ENCODE measurements at places on chromosomes 12 and 14. TPM values are rescaled to one million over a fixed set of nuclear protein-coding genes. Genes with fewer than 3 reads are reported as not detected.

DNA sequence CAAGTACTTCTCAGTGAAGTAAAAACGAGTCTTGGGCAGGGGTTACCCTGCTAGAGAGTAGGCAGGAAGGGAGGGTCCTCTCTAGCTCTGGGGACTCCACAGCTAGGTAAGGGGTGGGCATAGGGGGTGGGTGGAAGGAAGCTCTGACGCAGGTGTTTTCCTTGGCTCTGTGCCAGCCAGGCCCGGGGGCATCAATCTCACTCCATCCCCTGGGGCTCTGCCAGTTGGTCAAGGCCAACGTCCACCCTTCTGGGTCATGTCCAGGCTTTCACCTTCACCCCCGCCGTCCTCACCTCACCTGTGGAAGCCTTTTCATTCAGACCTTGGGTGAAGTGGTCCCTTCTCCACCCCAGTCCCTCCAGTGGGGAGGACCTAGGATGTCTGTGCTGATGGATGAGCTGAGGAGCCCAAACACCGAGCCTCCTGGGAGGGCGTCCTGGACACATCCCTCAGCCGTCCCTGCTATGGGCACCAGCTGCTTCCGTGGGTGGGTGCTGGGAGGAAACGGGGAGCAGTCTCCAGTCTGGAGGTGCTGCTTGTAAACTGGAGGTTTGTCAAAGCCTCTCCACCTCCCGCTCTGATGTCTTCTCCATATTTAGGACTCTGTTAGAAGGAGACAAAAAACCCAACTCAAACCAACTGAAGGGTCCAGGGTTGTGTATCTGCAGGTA lies 71.5 kb upstream of the SFSWAP start:
- H3K27ac ChIP-seq, result no peak overlapping the region
- no peaks in the 10 kb centered on the region for H3K36me3 ChIP-seq
- H3K4me1 ChIP-seq, result no peaks in the 10 kb centered on the region
- DNase-seq, result no peak
- H3K4me3 ChIP-seq, result no peak overlapping the region

- no peak overlapping the region for H3K4me3 ChIP-seq
- H3K27ac ChIP-seq, result no peak overlapping the region
- no peak for DNase-seq
- no peaks in the 10 kb centered on the region for H3K36me3 ChIP-seq
These were observed 47.1 kb downstream of the TBX3 start for GRCh38 chr12:114636723-114637480.

DNA sequence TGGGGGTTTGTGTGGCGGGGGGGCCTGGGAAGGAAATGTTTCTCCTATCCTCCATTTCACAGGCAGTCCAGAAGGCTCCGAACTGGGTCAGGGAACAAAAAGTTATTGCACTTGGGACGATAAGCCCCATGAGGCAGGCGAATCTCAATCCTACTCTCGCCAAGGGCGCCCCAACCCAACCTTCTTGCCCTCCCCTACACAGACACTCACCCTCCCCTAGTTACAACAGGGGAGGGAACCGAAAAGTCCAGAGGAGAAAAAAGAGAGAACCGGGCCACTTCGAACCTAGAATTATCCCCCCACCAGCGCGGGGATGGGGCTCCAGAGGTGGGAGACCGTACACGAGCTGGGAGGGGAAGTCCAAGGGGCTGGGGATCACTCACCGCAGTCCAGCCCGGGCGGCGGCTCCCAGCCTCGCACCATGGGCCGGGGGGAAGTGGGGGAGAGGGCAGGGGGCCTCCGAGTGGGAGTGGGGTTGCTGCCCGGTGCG lies 357 bp downstream of the HOMEZ start:
- peak overlapping the region; percentile 82 for H3K4me3 ChIP-seq
- no peaks in the 10 kb centered on the region for H3K36me3 ChIP-seq
- peaks cover 26% of the 10 kb centered on the region for H3K4me1 ChIP-seq
- DNase-seq, result no peak
- H3K27me3 ChIP-seq, result no peaks in the 10 kb centered on the region

GRCh38 chr14:81582420-81582819 lies 48.8 kb upstream of the SEL1L start:
- no peaks in the 10 kb centered on the region for H3K4me1 ChIP-seq
- H3K27me3 ChIP-seq, result no peaks in the 10 kb centered on the region
- H3K27ac ChIP-seq, result no peak overlapping the region
- no peaks in the 10 kb centered on the region for H3K36me3 ChIP-seq

- H3K4me1 ChIP-seq, result peaks cover 21% of the 10 kb centered on the region
- DNase-seq, result no peak
- no peak overlapping the region for H3K27ac ChIP-seq
- H3K27me3 ChIP-seq, result peaks cover 95% of the 10 kb centered on the region
These were observed 858 bp upstream of the KCNA1 start for GRCh38 chr12:4908684-4909409.

- H3K36me3 ChIP-seq, result no peaks in the 10 kb centered on the region
- DNase-seq, result no peak
- no peak overlapping the region for H3K4me3 ChIP-seq
- H3K4me1 ChIP-seq, result peaks cover 32% of the 10 kb centered on the region
- no peak overlapping the region for H3K27ac ChIP-seq
These were observed 79.9 kb downstream of the PHLDA1 start for GRCh38 chr12:75951399-75952278.

DNA sequence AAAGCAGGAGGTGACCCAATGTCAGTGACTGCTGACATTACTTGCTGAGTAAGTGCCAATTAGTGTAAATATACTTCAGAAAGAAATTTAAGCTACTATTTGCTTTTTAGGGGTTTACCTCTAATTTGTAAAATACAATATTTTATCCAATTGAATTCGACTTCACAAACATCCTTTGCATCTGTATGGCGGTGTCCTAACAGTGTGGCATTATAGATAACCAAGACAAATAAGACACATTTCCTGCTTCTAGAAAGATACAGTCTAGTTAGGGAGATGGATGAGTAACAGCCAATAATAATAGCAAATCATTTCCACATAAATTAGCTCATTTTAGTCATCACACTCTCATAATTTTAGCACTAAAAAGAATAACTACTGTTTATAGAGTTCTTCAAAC lies 196.5 kb downstream of the AKAP6 start:
- no peaks in the 10 kb centered on the region for H3K27me3 ChIP-seq
- H3K36me3 ChIP-seq, result no peaks in the 10 kb centered on the region
- no peak for DNase-seq

SMIM10L1 gene
- total RNA-seq, result 14.0 TPM

DNA sequence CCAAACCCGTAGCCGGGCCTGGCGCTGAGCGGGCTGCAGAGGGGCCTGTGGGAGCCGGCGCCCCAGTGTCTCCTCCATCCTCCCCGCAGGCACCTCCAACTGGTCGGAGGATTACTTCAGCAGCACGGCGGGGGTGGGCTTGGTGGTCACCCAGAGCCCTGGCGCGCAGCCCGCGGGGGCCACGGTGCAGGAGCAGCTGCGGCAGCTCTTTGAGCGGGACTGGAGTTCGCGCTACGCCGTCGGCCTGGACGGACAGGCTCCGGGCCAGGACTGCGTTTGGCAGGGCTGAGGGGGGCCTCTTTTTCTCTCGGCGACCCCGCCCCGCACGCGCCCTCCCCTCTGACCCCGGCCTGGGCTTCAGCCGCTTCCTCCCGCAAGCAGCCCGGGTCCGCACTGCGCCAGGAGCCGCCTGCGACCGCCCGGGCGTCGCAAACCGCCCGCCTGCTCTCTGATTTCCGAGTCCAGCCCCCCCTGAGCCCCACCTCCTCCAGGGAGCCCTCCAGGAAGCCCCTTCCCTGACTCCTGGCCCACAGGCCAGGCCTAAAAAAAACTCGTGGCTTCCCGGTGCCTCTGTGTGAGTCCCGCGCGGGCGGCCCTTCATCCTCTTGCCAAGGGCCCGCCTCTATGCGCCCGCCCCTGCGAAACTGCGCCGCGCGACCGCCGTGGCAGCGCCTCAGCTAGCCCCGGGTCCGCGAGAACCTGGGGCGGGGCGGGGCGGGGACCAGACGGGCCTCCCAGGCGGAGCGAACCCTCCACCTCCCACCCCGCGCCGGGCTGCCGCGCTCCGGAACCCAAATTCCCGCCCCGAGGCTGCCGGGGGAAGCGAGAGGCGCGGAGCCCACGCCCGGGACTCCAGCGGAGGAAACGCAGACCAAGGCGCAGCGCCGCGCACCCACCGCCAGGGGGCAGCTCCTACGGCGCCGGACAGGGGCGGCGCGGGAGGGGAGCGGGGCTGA lies 8.3 kb downstream of the PLD4 start:
- H3K27me3 ChIP-seq, result no peaks in the 10 kb centered on the region
- peak overlapping the region; percentile 35 for H3K27ac ChIP-seq
- peak; percentile 86 for DNase-seq
- H3K4me1 ChIP-seq, result peaks cover 18% of the 10 kb centered on the region
- peak overlapping the region; percentile 63 for H3K4me3 ChIP-seq

GRCh38 chr12:4960547-4960946 lies 50.8 kb downstream of the KCNA1 start:
- DNase-seq, result no peak
- H3K27ac ChIP-seq, result no peak overlapping the region
- no peaks in the 10 kb centered on the region for H3K4me1 ChIP-seq
- no peak overlapping the region for H3K4me3 ChIP-seq

Data from heart right ventricle (tissue), 16 donors.